Skin of body (tissue), 3 donors: ENCODE measurements at places on chromosomes 1 and 21. TPM values are rescaled to one million over a fixed set of nuclear protein-coding genes. Genes with fewer than 3 reads are reported as not detected.

Gene ESPN
- 6.4 TPM for total RNA-seq

Gene ARTN
- total RNA-seq, result 0.49 TPM

Gene KRTAP12-2
- 1.5 TPM for total RNA-seq

Gene OPRD1
- 0.20 TPM for total RNA-seq

Gene CEP85
- 15.1 TPM for total RNA-seq

Gene ALG14
- 1.8 TPM for total RNA-seq

Gene NEK2
- 8.9 TPM for total RNA-seq

Gene SLC30A10
- 0.49 TPM for total RNA-seq

Gene HMCN1
- 109 TPM for total RNA-seq

Gene IGFN1
- 3.6 TPM for total RNA-seq

Gene PODN
- 13.8 TPM for total RNA-seq

Gene FRRS1
- total RNA-seq, result 31.3 TPM

Gene MLLT11
- total RNA-seq, result 3.1 TPM

Gene DNASE2B
- not detected for total RNA-seq

Gene CLCA1
- not detected for total RNA-seq

Gene RGS13
- 0.79 TPM for total RNA-seq

Gene EXTL1
- total RNA-seq, result 0.69 TPM

Gene HSD3B2
- total RNA-seq, result 0.20 TPM

Gene LRRN2
- 0.89 TPM for total RNA-seq

Gene LINGO4
- 0.10 TPM for total RNA-seq

Gene AQP10
- 0.20 TPM for total RNA-seq

Gene DNAJC6
- 7.7 TPM for total RNA-seq

Gene GJA4
- total RNA-seq, result 6.1 TPM

Gene NBPF6
- not detected for total RNA-seq

Gene ZZZ3
- total RNA-seq, result 80.3 TPM

Gene CCDC30
- total RNA-seq, result 1.8 TPM

Gene COL9A2
- 4.9 TPM for total RNA-seq

Gene UBXN10
- 1.6 TPM for total RNA-seq

Gene TTC22
- 3.6 TPM for total RNA-seq

Gene MSH4
- total RNA-seq, result 0.39 TPM

Gene IGSF3
- total RNA-seq, result 47.0 TPM

Gene UBE2U
- not detected for total RNA-seq

Gene NMNAT2
- 0.79 TPM for total RNA-seq

Gene PDPN
- 5.3 TPM for total RNA-seq

Gene OR6K3
- total RNA-seq, result not detected

Gene KIF21B
- 1.6 TPM for total RNA-seq

Gene C1orf87
- 0.20 TPM for total RNA-seq

Gene EFNA3
- 10.9 TPM for total RNA-seq

Gene PRAMEF10
- total RNA-seq, result not detected

Gene CYP2J2
- 10.1 TPM for total RNA-seq

Gene RSPH1
- total RNA-seq, result 0.39 TPM

Gene LHX8
- not detected for total RNA-seq

Gene S100A7
- 130 TPM for total RNA-seq

Gene S100A12
- total RNA-seq, result 63.8 TPM

Gene C1QB
- 14.1 TPM for total RNA-seq

Gene TMIGD3
- 0.30 TPM for total RNA-seq

Gene BRINP3
- total RNA-seq, result 0.20 TPM

Gene AGT
- total RNA-seq, result 6.0 TPM

Gene HFM1
- total RNA-seq, result 2.4 TPM

Gene CD2
- 0.49 TPM for total RNA-seq

Gene DISP3
- total RNA-seq, result 0.30 TPM

Gene LRRC8B
- 10.3 TPM for total RNA-seq

Gene SPRR4
- total RNA-seq, result 17.7 TPM

Gene TGFB2
- total RNA-seq, result 32.0 TPM
